ENCODE measurements at places on chromosomes 3 and 15.

GRCh38 chr15:44038755-44039191 is 156.3 kb downstream of the FRMD5 start:
- no peak for DNase-seq

DNA sequence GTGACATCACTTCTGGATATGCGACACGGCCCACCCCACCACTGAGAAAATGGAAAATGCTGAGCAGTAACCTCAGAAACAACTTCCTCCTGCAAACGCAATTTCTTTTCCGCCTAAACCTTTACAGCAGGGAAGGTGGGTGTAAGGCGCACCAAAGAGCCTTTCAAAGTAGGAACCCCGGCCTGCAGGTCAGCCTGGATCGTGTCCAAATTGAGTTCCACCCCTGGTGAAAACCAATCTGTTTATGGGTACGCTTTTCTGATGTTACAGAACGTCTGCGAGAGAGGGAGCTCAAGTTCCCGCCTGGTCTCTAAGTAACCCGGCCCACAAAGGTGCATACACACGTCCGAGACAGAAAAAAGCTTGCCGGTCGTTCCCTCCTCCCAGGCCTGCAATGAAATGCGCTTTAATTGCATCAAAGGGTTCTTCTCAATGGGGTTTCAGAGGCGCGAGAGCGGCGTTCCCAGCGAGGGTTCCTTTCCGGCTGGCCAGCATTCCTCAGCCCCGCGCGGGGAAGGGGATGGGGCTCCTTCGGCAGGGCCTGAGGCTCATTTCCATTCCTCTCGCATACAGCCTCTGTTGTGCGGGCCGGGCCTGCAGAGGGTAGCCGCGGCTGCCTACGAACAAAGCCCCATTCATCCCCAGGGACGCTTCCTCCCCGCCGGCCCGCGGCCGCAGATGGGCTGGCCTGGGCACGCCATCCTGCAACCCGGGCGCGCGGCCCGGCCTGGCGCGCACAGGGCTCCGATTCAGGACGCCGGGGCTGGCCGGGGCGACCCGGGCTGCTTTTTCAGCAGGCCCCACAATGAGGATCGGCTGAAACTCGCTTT is 138.1 kb downstream of the TMCO5A start:
- DNase-seq: peak; percentile 32

DNA sequence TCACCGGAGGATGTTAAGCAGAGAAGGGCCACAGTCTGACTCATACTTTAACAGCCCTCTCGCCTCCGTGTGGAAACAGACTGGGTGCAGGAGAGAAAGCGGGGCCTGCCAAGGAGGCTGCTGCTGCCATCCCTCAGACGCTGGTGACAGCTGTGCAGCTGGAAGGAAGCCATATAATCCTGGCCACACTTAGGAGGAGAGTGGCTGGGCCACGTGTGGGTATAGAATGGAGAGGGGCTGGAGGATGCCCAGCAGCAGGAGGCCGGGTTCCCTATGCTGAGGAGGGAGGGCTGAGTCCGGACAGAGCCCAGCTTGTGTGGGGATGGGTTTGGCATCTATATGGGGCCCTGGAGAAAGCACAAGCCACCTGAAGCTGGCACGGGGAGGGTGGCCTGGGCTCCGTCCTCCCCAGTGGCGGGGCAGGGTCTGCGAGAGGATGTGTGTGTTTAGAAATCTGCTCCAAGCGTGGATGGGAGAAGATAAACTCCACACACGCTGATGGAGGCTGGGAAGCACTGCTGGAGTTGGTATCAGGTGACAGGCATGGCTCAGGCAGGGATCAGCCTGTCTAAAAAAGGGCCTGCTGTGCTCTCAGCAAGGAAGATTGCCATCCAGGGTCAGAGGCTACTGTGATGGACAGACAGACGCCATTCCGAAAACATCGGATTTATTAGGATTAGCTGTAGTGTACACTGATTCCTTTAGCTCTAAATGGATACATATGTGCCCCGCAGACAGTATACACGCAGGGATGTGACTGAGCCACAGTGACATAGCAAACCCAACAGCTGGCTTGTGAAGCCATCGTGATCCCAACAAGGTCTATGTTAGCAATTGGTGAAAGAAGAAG is 15.9 kb downstream of the ABTB1 start:
- no peak for DNase-seq

- DNase-seq: no peak
Observed at GRCh38 chr3:133125171-133125570, 87.0 kb downstream of the TMEM108 start.

DNA sequence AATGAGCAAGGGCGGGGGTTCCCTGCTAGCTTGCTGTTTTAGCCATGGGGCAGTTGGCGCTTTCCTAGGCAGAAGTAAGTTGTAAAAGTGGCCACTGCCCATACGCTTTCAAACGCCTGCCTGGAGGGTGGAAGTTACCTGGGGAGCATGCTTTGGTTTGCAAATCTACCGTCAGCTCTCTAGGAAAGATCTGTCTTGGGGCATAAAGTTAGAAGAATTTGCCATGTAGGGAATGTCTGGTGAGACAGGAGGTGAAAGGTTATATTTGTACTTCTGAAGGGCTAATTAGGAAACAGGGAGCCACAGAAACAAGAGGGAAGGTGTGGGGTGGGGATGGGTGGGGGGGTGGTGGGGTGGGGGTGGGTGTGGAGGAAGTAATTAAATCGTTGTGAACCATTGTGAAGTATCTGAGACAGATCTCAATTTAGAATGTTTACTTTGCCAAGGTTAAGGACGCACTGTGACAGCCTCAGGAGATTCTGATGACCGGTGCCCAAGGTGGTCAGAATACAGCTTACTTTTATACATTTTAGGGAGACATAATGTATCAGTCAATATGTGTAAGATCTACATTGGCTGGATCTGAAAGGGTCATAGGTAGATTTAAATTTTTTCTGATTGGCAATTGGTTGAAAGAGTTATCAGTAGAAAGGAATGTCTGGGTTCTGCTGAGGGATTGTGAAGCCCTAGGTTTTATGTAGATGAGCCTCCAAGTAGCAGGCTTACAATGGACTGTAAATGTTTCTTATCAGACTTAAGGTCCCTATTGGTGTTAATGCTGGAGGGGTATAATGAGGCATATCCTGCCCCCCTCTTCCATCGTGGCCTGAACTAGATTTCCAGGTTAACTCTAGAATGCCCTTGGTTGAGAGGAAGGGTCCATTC is 62.0 kb upstream of the GCNT3 start:
- no peak for DNase-seq

DNA sequence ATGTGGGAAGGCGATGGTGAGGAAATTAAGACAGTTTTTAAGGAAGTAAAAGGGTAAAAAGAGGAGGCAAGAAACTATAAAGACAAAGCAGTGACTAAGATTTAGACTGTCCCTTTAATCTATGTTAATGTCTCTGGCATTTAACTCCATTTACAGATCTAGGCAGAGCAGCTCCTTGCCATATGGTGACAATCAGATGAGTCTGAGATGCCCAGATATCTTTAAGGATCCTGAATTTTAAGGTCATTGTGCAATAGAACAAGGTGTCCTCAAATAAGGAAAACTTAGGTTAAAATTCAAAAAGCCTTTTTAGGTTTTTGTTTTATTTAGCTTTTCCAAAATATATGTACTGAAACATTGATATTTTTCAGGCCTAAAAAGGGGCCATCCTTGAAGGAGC is 24.1 kb downstream of the RASGRP1 start:
- no peak for DNase-seq

- no peak for DNase-seq
Observed at GRCh38 chr3:179430277-179430870, 20.9 kb downstream of the GNB4 start.

DNA sequence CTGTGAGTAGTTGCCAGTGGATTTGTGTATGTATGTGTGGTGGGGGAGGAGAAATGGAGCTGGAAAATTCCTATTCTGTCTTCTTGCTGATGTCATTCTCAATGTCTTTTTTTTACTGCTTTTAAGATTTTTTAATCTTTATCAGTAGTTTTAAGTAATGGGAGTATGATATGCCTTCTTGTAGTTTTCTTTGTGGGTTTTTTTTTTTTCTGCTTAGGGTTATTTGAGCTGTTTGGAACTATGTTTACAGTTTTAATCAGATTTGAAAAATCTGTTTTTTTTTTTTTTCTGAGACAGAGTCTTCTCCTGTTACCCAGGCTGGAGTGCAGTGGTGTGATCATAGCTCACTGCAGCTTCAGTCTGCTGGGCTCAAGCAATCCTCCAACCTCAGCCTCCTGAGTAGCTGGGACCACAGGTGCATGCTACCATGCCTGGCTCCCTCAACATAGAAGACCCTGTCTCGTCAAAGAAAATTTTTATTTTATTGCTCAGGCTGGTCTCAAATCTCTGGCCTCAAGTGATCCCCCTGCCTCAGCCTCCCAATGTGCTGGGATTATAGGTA is 37.1 kb downstream of the RPL39L start:
- no peak for DNase-seq

- no peak for DNase-seq
Observed at GRCh38 chr3:98765721-98766120, 2.6 kb downstream of the ST3GAL6 start.

GRCh38 chr3:30510596-30510995 is 95.8 kb upstream of the TGFBR2 start:
- no peak for DNase-seq

DNA sequence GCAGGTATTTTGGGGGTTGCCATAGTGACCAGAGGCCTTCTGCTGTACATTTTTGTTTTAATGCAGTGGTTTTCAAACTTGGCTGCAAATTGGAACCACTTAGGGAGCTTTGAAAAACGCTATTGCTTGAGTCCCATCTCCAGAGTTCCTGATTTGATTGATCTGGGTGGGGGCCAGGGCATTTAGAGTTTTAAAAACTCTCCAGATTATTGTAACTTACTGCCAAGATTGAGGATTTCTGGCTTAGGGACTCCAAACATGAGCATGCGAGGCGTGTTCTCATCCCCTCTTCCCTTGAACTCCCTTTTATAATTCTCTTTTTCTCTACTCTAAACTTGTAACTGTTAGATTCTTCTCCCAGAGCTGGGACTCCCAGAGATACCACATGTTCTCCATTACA is 340.8 kb upstream of the SUCLG2 start:
- no peak for DNase-seq

DNA sequence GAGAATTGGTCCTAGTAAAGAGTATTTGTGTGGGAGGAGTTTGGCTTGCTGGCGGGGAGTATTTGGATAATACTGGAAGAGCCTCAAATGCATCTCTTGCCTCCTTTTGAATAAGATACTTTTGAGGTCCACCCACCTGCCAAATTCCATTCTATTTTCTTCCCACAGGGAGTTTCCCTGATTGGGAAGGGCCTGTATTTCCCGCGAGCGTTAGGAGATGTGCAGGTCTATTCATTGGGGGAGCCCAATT is 406 bp upstream of the RASA2 start:
- DNase-seq: no peak

GRCh38 chr15:85551221-85551832 is 170.9 kb downstream of the AKAP13 start:
- DNase-seq: no peak

- DNase-seq: no peak
Observed at GRCh38 chr15:65925338-65925737, 56.0 kb downstream of the RAB11A start.

DNA sequence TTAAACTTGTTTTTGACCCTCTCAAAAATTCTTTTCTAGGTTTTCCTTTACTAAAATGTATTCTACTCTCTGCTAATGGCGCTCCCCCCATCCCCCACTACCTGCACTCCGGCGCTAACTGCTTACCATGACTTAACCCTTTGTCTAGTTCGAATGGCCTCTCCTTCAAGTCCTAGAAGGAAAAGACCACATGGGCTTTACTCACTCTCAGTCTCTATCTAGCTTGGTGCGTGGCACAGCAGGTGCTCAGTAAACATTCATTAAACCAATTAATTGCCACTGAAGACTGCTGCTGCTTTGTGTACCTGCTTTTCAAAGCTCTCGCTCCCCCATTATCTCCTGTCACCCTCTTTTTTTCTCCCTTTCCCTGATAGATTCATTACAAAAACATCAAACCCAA is 457.7 kb upstream of the THRB start:
- no peak for DNase-seq

- DNase-seq: no peak
Observed at GRCh38 chr3:125349055-125349454, 26.1 kb downstream of the ZNF148 start.
